Heart left ventricle (tissue), 16 donors: ENCODE measurements at places on chromosomes 13 and 19.

- no peak for DNase-seq
Observed at GRCh38 chr19:6521718-6522646, 8.8 kb upstream of the TNFSF9 start.

DNA sequence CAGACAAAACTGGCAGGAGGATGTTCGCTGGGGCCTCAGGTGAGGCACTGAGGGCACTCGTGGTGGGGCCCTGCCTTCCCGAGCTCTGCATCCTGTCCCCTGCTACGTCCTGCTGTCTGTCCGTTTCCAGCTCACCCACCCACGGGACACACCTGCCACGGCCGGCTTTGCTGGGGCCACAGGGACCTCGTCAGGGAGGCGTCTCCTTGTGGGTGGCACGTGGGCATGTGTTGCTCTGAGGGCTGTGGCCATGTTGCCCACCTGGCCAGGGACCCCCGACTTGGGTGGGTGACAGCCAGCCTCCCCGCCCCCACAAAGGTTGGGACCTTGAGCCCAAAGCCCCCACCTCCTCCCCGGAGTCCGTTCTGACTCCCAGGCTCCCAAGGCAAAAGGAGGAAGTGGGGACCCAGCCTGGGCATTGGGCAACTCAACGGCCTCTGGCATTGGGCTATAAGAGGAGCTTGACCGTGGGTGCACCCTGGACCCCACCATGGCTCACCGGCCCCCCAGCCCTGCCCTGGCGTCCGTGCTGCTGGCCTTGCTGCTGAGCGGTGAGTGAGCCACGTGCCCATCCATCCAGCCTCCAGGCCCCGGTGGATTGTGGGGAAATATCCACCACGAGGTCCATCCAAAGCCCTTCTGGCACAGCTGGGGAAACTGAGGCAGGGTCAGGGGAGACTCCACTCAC, at the start of gene PRTN3:
Gene PRTN3, plus strand, starts transcription at position 481 of the 688 bp plus-strand sequence. Its CDS starts 10 bp downstream, at position 491.
- no peak for DNase-seq

DNA sequence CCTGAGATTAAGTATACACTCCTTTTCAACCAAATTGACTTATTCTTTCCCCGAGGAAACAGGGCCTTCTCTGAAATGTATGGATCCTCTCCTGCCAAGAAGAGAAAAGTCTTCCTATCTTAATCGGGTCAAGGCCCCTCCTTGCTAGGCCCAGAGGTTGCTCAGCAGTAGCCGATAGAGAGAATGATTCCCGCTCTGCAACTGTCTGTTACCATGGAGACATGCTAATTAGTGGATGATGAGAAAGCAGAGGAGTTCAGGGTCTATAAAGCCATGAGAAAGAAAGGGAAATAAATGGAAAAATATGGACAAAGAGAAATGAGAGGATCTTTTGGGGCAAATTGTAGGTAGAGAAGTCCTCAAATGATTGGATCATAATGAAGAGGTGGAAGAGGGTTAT, 103.5 kb downstream of the POU4F1 start:
- DNase-seq: no peak

DNA sequence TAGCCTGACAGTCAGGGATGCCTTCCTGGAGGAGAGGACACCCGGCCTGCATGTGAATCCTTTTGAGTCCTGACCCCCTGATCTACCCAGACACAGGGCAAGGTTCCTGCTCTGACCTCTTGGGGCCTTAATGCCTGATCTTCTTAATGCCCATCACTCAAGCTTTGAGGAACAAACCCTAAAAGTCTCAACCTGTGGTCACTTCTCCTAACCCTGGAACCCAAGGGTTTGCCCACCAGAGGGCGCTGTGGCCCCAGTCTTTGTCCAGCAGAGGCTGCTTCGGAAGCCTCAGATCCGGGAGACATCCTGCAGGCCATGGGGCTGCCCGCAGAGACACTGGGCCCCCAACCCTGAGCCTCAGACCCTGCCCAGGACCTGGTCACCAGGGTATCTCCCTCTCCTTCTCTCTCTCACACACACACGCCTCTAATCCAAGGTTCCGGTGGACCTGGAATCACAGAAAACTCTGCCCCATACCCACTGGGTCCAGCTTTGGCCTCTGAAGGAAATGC, 9.8 kb upstream of the DPF1 start:
- DNase-seq: peak; percentile 80

DNA sequence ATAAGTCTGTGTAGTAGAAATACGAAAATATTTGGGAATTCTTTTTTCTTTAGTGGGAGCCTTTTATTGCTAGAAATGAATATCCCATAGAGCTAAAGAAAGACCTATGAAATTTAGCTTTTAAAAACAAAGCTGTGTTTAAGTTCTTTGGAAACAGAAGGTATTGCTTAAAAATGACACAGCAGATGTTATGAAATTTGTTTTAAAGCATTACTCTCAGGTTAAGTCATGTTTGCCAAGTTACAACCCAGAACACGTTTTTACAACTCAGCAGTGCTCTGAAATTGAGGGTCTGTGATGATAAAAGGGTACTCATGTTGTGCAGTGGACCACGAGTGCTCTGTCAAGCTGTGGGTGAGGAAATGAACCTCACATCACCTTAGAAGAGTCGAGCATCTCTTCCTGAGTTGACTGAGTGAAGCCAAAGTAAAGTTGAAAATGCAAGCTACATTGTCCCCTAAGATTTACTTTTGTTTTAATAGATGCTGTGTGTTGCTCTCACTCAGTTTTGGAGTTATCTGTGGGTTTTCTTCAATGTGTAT, 161.1 kb downstream of the SHISA2 start:
- no peak for DNase-seq

DNA sequence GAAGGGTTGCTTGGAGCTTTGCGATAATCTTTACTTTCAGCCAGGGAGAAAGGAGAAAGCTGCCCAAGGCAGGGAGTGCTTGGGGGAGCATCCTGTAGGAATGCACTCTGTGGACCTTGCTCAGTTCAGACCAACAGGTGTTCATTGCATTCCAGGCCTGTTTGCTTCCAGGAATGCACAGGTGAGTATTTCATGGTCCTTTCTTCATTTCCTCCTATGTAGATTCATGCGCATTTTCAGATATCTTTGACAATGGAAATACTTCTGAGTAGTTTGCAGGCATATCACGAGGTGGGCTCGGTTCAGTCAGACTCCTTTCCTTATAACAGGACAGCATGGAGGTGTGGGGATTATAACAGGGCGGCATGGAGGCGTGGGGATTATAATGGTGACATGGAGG, 254.8 kb downstream of the FGF9 start:
- DNase-seq: no peak

DNA sequence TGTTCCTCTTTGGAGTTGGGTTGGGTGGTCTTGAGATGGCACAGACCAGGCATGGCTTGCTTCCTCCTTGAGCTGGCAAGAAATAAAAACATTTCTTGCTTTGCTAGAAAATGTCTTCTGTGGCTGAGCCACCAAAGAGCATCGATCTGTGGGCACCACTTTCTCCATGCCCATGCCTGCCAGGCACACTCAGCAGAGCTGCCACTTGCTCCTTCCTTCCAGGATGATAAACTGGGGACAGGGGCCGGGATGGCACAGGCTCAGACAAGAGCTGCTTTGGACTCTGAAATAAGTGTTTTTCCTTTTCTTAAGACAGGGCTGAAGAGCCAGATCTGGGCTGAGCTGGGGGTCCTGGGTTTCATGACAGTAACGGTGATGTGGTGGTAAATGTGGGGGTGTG, 32.8 kb downstream of the NFIX start:
- DNase-seq: no peak

- DNase-seq: no peak
Observed at GRCh38 chr13:112893570-112894422, 75.2 kb upstream of the MCF2L start.

DNA sequence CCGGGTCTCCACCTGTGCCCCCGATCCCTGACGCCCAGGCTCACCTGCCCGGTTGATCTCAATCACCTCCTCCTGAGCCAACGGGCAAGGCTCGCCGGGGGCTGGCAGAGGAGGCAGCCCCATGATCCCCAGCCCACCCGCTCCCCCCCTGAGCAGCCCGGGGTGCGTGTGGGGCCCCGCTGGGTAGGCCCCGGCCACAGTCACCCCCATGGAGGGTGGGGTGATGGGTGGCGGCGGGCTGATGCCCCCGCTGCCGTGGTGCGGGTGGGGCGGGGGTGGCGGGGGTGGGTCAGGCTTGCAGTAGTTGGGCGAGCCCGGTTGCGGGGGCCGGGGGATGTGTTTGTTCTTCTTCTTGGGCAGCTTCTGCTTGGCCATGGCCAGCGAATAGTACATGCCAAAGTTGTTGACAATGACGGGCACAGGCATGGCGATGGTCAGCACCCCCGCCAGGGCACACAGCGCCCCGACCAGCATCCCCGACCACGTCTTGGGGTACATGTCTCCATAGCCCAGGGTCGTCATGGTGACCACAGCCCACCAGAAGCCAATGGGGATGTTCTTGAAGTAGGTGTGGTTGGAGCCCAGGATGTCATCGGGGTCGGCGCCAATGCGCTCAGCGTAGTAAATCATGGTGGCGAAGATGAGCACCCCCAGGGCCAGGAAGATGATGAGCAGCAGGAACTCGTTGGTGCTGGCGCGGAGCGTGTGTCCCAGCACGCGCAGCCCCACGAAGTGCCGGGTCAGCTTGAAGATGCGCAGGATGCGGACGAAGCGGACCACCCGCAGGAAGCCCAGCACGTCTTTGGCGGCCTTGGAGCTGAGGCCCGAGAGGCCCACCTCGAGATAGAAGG, 6.0 kb downstream of the KCNC3 start:
- DNase-seq: no peak

- no peak for DNase-seq
Observed at GRCh38 chr13:44293908-44294735, 79.5 kb upstream of the SERP2 start.

DNA sequence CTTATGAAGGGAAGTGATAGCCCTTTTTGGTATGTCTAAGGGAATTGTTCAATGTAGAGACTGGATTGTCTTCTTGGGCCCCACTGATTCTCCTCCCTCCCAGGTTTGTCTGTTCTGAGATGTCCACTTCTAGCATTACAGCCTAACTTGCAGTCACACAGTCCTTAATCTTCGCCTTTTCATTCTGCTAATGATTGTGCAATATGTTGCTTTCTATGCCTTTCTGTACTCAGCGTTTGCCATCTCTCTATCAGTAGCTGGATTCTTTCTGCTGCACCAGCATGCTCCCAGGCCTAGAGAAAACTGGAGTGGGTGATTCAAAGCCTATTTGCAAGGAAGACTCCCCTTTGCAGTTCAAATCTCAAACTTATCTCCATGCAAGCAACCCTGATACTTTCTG, 307.5 kb upstream of the DACH1 start:
- no peak for DNase-seq

DNA sequence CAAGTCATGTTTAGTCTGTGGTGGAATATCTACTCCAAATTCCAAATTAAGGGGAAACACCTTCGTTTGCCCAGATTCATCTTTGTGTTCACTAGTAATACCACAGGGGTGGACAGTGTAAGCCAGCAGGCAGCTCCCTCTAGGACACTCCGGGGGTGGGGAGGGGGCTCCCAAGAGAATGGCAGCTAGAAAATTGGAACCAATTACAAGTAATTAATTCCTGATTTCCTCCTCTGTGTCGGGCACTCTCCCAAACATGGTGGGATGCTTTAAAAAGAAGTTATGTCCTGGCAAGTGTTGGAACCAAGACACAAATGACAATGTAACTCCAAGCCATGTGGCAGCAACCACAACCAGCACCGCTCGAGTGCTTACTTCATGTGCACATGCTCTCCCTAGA, 5.9 kb downstream of the COL4A1 start:
- no peak for DNase-seq
